ENCODE measurements at places on chromosomes 4 and X.

GRCh38 chr4:170047771-170048354, 21.7 kb upstream of the MFAP3L start:
- no peak for DNase-seq

GRCh38 chr4:336893-337142, 796 bp upstream of the ZNF141 start:
- DNase-seq = no peak

- peak; percentile 36 for DNase-seq
Measured at GRCh38 chr4:80266253-80266901, at the start of gene FGF5. Gene FGF5 (plus strand): TSS chr4:80266664. CDS start chr4:80266825, 161 bp downstream.

GRCh38 chrX:111443946-111444345, 32.0 kb upstream of the DCX start:
- no peak for DNase-seq

- no peak for DNase-seq
Measured at GRCh38 chr4:123452616-123453015, 56.0 kb downstream of the SPRY1 start.

GRCh38 chrX:16839219-16839851, 30.8 kb downstream of the RBBP7 start:
- DNase-seq = no peak

- no peak for DNase-seq
Measured at GRCh38 chr4:152947311-152947710, 11.2 kb downstream of the FHDC1 start.

DNA sequence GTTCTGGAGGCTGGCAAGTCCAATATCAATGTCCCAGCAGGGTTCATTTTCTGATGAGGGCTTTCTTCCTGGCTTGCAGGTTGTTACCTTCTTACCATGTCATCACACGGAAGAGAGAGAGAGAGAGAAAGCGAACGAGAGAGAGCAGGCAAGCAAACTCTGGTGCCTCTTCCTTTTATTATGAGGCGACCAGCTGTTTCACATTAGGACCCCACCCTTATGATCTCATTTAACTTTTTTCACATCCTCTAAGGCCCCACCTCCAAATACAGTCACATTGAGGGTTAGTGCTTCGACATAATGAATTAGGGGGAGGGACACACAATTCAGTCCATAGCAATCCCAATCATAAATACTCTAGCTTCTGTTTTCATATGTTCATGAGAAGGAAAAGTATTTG, 10.6 kb upstream of the GPR174 start:
- DNase-seq = no peak

GRCh38 chr4:113582737-113583136, 178.8 kb downstream of the CAMK2D start:
- DNase-seq = no peak

GRCh38 chr4:77050962-77051361, 24.8 kb downstream of the CCNI start:
- DNase-seq = no peak

- no peak for DNase-seq
Measured at GRCh38 chr4:145954924-145955339, 16.3 kb upstream of the ZNF827 start.

DNA sequence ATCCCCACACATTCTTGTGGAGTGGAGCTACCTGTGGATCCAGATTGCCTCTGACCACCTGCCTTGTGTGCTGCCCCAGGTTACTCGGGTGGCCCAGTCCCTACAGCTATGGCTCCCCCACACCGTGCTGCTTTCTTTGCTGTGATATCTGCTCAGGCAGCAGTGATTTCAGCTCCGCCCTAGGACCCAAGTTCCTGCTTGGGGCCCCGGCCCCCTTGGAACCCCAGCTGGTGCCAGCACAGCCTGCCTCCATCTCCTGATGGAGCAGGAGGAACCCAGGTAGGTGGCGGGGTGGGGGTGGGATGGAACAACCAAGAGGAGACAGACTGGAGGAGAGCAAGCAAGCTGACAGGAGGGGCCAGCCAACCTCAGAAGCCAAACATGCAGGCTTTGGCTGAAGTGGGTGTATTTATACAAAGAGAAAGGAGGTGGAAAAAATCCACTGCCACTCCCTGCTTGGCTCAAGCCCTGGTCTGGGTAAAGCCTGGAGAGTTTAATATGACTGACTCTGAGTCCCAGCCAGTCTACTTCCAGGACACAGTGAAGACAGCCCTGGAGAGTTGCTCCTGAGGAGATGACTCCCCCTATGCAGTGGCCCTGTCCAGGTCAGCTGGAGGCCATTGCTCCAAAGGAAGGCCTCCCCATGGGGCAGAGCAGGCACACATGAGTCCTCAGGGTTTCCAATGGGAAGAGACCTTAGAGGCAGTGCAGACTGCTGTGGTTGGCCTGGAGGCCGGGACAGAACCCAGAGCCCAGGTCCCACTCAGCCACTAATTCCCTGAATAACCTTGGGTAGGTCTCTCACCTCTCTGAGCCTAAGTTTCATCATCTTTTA, 197.1 kb upstream of the MAMLD1 start:
- DNase-seq = no peak

DNA sequence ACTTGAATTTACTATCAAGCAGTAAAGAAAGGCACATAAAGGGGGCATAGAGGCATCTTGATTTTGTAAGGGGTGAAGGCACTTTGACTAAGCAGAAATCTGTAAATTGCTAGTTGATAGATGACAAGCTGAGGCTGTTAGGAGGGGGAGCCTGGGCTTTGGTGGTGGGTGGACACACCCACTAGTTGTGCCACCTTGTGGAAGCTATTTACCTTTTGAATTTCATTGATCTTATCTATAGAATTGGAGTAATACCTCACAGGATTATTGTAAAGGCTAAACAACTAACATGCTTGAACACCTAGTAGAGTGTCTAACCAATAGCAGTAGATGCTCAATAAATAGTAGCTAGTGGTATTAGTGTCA, 142.8 kb upstream of the KCNIP4 start:
- no peak for DNase-seq

DNA sequence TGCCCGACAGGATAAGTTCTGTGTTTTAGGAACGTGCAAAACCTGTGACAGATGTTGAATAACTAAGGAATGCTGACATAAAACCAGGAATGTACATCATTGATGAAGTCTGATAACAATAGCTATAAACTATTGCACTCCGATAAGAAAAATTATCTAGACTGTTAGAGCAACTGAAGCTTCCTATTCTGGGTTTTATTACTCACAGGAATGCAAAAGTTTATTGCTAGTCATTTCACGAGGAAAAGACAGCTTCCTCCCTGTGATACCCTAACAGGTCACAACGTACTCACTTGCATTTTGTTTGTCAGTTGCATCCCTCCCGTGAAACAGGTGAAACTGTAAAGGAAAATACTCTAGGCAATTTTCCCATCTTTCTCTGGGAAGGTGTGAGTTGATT, 65.9 kb downstream of the CLDN22 start:
- DNase-seq = no peak

GRCh38 chr4:124111922-124112321, 600.6 kb downstream of the ANKRD50 start:
- DNase-seq = no peak

DNA sequence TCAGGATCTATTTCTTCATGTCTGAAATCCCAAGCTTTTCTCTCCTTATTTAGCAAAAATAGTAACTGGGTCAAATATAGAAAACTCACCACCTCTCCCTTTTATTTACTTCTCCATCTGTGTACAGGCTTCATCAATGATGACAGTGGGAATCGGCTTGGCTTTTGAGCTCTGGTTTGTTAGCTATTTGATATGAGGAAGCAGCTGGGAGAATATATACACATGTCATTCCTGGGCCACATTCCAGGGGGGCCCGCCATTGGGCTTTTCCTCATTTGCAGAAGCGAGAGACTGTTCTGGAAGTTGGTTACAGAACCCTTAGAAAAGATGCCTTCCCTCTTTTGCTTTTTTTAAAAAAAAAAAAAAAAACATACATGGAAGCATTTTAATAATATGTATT, 107.4 kb upstream of the F9 start:
- DNase-seq = no peak

DNA sequence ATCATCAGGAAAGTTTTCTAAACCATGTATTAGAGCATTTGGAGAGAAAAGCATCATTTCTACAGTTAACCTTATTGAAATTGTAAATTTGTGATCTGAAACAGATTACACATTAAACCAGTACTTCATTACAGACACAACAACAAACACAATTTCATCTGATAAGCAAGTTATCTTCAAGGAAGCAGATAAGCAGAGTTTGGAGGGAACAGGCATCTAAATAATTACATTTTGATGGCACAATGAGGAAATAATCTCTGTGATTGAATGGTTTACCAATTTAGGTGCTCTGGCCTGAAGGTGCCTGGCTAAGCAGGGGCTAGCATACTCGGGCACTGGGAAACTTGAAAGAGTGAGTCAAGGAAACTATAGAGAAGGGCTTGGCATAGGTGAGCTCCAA, 619.8 kb downstream of the PACRGL start:
- DNase-seq = no peak

DNA sequence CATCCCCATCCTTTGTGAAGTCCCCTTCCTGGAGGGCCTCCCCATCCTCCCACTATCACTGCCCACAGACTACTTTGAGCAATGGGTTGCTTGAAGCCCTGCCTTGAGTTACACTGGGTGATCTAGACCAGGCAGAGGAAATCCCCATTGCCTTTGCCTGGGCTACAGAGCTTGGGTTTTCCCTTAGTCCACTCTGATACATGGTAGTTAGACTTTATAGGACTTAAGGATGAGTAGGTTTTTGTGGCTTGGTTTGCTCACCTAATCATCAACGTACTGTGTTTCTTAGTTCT, 56.6 kb downstream of the TMEM131L start:
- peak; percentile 46 for DNase-seq

GRCh38 chr4:29046781-29047180, 1673.4 kb upstream of the PCDH7 start:
- no peak for DNase-seq

DNA sequence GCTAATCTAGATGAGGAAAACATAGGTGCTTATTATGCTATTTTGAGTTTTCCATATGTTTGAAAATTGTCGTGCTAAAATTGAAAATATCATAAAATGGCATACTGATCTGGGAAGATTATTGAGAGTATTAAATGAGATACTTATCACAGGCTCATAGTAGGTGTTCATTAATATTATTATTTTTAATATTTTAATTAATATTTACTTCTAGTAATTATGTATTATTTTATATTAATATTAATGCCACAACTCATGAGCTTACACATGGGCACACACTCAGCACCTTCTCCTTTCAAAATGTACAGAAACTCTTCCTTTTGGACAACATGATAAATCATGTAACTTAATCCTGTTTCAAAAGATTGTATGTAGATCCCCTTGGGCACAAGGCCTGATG, 223.6 kb downstream of the RAB28 start:
- no peak for DNase-seq

- DNase-seq = no peak
Measured at GRCh38 chrX:38151441-38151840, 69.2 kb downstream of the SRPX start.

DNA sequence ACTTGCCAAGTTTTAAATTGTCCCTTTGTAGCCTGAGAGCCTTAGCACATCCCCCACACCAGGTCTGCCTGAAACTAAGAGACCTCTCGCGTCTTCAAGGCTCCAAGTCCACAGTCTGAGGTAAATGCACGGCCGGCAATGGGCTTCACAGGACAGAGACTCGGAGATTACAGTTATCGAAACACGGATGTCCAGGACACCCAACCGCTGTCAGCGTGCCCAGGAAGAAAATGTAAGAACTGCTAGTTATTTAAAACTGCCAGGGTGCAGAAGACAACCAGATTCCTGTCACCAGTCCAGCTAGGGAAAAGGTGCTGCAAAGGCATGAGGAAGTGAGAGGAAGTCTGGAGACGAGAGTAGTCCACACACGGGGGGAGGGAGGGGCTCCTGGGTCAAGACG, 28.9 kb downstream of the ZNF827 start:
- DNase-seq = no peak

GRCh38 chr4:20431543-20431951, 179.8 kb downstream of the SLIT2 start:
- DNase-seq = no peak

GRCh38 chr4:68267433-68267944, 22.0 kb upstream of the TMPRSS11B start:
- DNase-seq = no peak

DNA sequence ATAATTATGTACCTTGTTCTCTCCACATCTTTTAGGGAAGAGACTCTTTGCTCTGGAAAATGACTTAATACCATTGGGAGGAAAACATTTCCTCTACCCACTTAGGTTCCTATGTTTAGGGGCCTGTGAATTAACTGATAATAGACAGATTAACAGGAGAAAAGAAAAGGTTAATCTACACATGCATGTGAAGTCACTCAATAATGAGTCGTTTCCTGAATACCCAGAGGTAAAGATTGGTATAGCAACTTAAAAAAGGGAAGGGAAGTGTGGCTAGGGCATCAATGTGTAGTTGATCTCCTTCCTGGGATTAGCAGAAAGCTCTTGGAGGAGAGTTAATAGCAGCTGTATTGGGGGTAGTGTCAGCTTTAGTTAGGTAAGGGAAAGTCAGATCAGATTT, 419.5 kb upstream of the ATOH1 start:
- DNase-seq = no peak

GRCh38 chrX:50953832-50954231, 43.3 kb downstream of the BMP15 start:
- no peak for DNase-seq

DNA sequence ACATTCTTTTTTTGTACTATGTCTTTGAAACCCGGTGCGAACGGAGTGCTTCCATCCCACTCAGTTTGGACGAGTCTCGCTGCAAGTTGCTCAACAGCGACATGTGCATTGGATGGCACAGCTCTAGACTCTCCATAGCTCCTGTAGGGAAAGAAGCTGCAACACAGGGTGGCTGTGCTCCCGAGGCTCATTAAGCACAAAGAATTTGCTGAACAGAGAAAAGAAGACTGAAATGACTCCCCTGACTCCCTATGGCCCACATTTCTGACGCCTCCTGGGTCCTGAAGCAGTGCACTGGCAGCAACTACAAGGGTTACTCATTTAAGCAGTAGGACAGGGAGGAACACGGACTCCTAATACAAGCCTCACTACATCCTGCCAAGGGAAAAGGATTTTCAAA, 127.4 kb downstream of the SH3RF1 start:
- no peak for DNase-seq
